ENCODE measurements at places on chromosomes 1 and 21.

DNA sequence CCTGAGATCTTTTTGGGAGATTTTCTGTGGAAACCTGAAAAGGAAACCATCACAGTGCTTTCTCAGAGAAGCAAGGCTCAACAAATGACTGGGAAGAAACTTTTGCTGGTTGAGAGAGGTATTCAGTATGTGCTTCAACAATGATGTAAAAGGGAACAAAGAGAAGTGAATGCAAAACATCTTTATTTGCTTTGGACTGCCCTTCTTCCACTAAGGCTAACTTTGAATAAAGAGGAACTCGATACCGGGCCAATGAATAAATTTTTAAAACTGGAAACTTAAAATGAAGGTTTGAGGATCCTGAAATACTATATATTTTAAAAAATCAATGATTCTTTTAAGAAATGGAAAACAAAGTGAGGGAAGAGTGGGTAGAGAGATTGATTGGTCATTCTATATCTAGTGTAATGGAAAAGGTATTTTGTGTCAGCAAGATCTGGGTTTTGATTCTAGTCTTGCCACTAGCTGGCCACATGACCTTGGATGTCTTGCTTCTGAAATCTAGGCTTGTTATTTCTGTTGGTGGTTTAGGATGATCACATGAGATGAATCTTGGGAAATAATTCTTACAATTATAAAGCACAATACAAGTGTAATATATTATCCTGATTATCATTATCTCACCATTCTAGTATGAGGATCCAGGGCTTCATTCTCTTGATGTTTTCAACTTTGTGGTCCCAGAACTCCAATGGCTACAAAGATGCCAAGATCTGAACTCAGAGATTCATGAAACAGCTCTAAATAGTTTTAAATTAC is 34.6 kb upstream of the APOBEC4 start:
- DNase-seq: no peak

DNA sequence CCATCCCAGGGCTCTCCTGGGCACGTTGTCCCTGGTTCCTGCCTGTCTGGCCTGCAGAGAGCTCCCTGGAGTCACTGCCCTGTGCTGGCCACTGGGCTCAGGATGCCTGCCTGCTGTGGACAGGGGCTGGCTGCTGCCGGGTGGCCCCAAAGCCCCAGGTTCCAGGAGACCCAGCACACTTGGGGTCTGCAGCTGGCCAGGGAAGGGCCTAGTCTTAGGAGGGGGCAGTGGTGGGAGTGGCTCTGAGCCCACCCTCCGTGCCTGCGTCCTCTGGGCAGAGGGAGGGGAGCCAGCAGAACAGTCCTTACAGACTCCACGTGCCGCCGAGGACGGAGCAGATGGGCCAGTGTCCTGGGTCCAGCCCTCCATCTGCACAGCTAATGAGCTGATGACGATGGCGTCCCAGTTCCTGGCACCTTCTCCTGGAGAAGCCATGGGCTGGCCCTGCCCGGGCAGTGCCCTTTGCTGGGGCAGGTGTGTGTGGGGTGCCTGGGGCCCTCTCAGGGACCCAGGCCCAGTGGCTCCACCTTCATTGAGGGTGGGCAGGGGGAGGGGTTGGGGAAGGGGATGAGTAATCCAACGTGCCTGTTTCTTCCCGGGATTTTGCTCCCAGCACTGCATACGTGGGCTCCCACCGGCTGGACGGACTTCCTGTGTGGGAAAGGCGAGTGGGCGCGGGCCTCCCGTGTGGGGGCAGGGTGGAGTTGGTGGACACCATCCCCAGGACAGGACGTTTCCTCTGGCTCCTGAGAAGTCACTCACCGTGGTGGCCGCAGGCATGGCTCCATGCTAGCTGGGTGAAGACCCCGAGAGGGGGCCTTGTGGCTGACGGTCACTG is 6.8 kb upstream of the PLCH2 start:
- DNase-seq: no peak

DNA sequence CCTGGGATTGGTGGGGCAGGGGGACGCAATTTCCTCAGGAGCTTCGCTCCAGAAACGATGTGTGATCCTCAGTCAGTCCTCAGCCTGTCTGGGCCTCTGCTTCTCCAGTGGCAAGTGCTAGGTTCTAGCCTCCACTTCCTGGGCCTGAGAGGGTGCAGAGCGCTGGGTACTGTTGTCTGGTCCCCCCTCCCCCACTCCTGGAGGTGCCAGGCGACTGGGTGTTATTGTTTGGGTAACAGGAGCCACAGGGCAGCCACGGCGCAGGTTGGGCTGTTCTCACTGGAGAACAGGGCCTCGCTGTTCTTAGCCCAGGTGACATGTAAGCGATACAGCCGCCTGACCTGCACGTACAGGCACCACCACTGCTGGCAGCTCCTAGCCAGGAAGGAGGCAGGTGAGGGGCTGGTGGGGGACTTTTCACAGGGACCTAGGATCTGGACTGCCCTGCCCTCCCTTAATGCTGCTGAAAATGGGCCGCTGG is 2.1 kb downstream of the RPS6KA1 start:
- DNase-seq: no peak

DNA sequence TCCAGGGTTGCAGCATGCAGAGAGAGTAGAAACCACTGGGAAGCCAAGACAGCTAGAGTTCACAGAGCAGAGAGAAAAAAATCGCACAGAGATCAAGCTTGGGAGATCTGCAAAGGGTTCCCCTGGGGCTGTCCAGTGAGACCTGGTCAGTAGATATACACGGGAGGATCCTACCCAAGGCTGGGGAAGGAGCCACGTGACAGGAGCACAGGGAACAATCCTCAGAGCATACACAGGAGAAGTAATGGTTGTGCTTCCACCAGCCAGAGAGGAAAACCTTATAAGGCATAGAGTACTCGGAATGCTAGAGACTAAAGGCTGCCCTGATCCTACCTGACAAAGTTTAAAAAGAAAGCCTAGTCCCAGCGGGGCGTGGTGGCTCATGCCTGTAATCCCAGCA is 53.9 kb downstream of the GABPA start:
- DNase-seq: no peak

DNA sequence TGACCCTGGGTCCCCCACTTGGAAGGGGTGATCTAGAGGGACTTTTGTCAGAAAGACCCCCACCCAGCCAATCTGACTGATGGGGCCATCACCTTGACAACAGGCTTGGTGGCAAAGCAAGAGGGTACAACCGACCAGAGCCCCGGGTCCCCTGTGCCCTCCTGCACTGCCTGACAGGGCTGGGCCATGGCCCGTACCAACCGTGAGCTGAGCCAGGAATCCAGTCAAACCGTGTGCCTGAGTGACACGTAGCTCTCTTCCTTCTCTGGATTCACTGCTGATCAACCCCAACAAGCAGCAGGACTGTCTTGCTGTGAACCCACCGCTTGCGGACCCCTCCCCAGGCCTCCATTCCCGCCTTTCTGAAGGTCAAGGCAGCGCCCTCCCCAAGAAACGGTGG is 27.0 kb downstream of the PDE9A start:
- DNase-seq: no peak

- no peak for DNase-seq
These were observed 42.5 kb upstream of the DISC1 start for GRCh38 chr1:231584117-231584516.

DNA sequence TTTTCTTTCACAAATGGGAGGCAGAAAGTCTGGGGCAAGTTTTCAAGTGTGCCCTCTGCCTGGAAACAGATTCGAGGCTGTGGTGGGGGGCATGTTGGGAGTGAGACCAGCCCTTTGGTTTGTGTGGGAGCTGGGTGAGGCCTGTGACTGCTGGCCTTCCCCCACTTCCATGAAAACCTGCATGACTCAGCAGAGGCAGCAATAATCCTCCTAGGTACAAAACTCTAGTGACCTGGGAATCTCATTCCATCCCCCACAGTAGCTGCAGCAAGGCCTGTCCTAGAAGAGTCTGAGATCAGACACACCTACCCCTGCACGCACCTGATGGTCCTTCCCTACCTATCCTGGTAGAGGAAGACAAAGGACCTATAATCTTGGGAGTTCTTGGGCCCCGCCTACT is 42.1 kb upstream of the KIAA0040 start:
- no peak for DNase-seq

DNA sequence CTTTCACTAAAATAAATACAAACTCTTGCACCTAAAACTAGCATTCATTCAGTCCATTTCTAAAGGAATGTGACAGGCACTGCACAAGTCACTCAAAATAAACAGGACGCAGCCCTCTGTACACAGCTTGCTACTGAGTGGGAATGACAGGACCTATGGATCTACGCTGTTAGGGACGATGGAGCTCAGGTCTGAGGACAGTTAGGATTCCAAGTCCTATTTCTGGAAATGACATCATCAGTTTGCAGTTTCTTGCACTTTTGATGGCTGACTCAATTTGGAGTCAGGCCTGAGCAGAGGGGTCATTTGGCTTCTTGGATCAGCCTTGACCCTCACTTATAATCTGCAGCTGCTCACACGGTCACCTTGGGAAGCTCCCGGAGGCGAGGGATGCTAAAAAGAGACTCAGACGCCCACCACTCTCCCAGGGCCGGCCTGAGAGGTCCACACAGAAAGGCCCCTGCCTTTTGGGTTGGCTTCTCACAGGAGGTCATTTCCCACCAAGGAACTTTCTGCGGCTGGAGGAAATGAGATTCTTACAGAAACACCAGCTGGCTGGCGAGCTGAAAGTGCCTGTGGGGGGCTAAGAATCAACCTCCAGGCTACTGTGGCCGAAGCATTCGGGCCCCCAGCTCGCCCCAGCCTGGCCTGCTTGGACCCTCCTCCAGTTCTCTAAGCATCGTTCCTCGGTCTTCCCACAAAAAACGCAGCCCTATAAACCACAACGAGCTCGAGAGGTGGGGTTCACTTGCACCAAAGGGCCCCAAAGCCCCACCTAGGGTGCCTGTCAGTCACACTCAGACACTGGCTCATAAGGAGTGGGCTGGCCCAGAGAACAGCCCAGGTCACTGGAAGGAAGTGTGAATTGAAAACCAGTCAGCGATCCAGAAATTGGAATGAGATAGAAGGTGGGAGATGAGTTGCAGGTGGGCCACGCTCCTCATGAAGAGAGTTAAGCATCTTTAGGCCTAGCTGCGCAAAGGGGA is 8.9 kb upstream of the PDE9A start:
- DNase-seq: no peak

DNA sequence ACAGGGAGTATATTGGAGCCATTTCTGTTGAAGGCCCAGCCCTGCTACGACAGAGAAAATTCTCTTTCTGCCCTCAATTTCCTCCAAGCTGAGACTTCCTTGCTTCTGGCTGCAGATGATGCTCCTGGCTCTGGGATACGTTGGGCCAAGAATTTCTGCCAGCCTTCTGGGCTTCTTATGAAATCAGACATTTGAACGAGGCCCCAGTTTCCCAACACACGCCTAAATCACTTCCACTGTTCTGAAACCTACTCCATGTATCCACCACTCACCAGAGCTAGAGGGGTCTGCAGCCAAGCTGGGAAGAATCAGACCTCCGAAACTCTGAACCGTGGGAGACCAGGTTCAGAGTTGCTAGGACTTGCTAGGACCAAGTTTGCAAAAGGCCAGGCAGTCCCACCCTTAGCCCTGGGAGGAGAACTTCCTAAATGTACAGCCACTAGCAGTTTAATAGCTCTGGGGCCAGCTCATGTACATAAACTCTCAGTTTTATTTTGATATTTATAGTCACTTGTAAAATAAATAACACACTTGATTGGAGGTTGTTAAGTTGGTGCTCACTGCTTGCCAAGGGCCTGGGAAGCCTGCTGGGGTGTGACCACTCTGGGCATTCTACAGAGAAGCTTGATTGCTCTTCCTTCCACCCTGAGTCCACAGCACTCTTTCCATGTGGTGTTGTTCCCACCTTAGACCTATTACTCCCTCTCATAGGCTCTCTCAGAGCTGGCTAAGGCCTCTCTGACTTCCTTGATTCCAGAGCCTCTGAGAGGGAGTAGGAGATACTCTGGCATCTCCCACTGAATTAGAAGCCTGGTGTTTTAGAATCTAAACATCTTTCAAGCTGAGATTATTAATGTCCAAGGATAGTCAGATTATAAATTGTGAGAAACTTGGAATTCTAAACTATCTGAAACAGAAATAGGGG is 83.4 kb upstream of the TRABD2B start:
- DNase-seq: no peak

GRCh38 chr1:168834225-168834872 is 105.3 kb upstream of the DPT start:
- no peak for DNase-seq

DNA sequence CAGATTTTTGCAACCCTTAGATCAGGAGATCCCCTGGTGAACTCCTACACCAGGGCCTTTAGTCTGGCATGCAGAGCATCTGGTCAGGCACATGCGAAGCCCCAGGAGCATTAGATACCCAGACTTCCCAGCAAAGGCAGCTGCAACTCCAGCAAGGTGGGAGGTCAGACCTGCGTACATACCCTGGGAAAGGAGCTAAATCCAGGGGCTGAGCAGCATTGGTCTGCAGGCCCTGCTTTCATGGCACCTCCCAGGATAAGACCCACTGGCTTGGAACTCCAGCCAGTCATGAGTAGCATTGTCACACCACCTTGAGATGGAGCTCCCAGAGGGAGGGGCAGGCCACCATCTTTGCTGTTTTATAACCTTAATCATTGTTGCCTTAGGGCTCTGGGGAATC is 92.3 kb downstream of the KCNT2 start:
- DNase-seq: no peak
